Activated T-helper 17 cell treated with anti-CD3 and anti-CD28 coated beads, Interleukin-2, amount 50 U/mL, for 72 hours (primary cell): ENCODE measurements at places on chromosomes 2 and 18. TPM values are rescaled to one million over a fixed set of nuclear protein-coding genes. Genes with fewer than 3 reads are reported as not detected.
A peak's percentile ranks its signal among the peaks of the same experiment; 100 is the strongest.

DNA sequence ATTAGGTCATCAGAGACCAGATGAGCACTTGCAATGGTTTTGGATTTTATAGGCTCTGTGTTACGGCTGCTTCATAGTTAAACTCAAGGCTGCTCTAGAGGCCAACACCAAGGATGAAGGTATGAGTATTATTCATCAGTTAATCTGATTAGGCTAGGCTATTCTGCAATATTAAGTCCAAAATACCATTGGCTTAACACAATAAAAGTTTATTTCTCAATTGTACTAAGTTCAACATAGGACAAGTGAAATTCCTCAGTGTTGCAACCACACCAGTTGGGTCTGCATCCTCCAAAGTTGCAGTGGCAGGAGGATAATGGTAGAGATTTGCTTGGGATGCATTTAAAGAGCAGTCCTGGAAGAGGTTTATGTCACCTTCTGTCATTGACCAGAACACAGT, 538.3 kb upstream of the CDH2 start:
- no peak for ATAC-seq

The MC2R gene
- total RNA-seq, result not detected

The SP5 gene
- total RNA-seq, result not detected

DNA sequence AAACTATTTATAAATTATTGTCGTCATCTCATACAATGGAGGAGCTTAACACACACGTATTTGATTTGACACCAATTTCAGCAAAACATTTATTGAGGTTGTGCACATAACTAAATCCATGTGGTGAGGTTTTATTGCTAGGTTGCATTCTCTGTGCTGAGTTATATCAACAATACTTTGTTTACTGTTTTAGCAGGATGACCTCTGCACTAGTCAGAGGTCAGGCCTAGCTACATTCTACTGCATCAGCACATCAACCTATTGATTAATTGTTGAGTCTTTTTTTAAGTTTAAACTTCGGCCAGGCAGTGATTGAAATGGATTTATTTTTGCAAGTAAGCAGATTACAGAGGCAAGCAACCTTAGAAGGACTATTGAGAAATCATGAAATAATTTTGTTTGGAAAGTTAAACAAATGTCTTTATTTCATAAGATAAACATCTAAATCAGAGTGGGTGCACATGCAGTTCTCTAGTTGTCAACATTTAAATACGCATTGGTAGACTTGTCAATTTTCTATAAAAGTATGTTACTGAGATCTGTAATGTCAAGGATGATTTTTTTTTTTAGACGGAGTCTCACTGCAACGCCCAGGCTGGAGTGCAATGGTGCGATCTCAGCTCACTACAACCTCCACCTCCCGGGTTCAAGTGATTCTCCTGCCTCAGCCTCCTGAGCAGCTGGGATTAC, 75.2 kb upstream of the CD28 start:
- no peak for ATAC-seq

The SNTG2 gene
- total RNA-seq, result 0.50 TPM

GRCh38 chr2:38265461-38265860, 111.6 kb downstream of the ATL2 start:
- peak; percentile 8 for ATAC-seq

DNA sequence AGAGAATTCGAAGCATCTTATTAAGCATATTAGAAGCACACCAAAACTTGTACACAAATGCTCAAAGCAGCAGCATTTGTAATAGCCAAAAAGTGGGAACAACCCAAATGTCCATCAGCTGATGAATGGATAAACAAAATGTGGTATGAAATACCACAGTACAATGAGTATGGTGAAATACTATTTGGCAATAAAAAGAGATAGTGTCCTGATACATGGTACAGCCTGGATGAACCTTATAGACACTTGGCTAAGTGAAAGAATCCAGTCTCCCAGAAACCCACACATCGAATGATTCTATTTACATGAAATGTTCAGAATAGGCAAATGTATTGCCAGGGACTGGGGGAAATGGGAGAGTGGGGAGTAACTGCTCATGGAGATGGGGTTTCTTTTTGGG, 3.0 kb downstream of the SPATA3 start:
- no peak for ATAC-seq

DNA sequence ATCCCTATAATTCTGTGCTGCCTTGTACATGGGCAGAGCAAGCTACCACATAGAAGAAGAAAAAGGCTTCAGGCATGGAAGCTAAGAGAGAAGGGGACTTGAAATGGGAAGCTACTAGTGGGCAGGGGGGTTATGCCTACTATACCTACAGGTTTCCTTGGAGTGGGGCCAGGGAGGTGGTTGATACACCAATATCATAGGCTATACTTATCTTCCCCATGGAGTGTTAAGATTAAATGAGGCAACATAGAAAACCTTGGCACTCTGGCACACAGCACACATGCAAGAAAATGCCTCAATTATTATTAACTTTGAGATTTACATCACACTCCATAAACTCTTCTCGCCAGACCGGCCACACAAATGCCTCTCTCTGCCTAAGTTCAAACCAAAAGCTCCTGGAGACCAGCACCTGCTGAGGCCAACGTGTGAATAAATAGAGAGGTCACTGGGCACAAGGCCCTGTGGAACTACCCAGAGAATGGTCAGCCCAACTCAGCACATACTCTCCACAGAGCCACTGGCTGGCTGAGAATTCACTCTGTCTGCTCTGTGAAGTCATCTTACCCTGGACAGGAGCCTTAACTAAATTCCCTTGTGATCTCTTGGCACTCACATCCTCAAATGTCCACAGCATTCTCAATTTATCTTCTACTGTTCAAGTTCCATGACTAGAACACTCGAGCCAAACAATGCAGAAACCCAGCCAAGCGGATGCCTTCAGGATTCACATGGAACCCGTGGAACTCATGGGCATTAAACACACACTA, 498.7 kb downstream of the BCL11A start:
- no peak for ATAC-seq

The ACKR3 gene
- 0.86 TPM for total RNA-seq

DNA sequence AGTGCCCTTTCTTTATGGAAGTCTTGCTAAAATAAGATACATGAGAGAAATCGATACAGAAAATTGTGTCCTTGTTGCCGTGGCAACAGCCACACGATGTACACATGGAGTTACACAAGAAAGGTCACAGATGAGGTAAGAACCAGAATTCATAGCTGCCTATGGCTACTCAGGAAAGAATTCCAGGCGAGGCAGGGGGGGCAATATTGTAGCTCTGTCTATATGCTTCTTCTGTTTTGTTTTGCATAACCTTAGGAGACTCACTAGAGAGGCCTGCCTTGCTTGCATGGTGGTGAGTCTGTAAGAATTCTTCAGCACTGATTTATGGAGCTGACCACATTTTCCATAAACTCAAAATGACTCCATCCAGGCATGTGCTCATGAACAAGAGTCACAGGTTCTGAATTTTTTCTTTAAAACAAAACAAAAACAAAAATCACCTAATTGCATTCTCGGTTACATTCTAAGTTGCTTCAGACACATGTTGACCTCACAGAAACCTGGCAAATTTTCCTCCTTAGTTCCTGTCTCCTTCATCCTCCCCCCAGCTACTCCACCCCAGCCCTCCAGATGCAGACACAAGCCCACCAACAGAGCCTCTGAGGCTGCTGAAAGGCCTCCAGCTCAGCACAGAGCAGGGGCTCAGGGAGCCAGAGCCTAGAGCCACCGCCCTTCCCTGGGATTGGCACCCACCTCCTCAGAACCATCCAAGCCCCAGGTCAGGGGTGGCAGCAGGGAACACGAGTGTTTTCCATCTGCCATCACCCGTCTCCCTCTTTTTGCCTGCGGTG, 183.5 kb downstream of the ANTXR1 start:
- no peak for ATAC-seq

DNA sequence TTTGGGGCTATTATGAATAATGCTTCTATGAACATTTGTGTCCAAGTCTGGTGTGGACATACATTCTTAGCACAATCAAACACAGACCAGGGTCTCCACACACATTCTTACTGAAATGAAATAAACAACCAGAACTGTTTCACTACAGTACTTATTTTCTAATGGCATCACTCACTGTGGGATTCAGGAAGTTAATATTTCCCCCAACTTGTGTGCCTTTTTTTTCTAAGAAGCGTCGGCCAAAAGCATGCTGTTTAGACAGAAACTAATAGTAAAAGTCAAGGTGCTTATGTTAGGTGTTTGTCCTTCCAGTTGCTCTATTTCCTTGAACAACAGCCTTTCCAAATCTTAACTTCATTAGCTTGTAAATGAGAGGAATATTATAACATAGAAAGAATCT, 117.6 kb downstream of the DOCK10 start:
- no peak for ATAC-seq

DNA sequence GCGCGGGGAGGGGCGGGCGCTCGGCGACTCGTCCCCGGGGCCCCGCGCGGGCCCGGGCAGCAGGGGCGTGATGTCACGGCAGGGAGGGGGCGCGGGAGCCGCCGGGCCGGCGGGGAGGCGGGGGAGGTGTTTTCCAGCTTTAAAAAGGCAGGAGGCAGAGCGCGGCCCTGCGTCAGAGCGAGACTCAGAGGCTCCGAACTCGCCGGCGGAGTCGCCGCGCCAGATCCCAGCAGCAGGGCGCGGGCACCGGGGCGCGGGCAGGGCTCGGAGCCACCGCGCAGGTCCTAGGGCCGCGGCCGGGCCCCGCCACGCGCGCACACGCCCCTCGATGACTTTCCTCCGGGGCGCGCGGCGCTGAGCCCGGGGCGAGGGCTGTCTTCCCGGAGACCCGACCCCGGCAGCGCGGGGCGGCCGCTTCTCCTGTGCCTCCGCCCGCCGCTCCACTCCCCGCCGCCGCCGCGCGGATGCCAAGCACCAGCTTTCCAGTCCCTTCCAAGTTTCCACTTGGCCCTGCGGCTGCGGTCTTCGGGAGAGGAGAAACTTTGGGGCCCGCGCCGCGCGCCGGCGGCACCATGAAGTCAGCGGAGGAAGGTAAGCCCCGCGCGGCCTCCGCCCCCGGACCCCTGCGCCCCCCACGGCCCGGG, at the start of gene NFATC1:
NFATC1 (plus strand) TSS at position 170 of the 644 bp plus-strand sequence; CDS start at position 465, 295 bp downstream.
- peak; percentile 47 for ATAC-seq

DNA sequence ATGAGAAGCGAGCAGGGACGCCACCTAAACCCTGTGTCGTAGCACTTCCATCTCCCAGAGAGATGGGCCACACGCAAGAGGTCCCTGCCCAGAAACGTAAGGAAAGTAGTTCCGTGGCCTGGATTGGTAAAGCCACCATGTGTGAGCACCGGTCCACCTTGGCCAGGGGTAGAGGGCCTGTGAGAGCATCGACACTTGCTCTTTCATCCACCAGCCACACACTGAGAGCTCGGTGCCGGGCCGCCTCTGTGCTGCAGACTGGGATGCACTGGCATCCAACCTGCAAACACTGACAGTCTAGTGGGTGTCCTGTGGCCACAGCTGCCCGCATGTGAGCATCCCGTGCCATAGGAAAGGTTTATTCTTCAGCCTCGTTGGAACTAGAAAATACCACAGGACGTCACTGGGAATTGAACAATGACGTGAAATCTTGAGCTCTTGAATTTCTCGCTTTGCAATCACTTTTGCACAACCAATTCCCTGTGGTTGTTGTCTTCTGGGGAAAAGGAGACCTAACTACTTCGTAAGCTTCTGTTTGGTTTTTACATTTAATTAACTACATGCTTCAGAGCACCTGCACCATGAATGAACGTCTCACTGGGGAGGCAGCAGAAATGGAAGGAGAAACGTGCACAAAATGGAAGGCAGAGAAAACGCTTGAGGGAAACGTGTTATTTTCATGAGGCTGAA, 212.0 kb upstream of the RAB6C start:
- ATAC-seq, result no peak

The CREG2 gene
- total RNA-seq, result not detected

- ATAC-seq, result no peak
Measured at GRCh38 chr2:26901326-26902183, 53.6 kb downstream of the DPYSL5 start.

DNA sequence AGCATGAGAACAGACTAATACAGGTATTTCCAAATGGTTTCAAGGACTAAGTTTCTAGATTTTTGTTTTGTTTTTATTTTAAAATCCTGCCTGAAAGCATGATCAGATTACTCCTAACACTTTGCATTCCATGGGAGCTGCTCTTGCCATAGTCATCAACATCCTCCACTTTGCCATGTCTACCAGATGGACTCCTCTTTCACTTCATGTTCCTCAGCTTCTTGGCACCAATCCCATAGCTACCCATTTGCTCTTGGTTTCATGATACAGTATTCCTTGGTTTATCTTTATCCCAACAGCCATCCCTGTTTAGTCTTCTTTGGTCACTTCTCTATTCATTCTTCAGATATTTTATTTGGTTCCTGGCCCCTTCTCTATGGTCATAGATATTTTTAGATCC, 154.2 kb upstream of the CCDC195 start:
- no peak for ATAC-seq

The C2orf78 gene
- not detected for total RNA-seq

The RNF125 gene
- total RNA-seq, result 16.1 TPM

GRCh38 chr2:204033611-204034495, 97.3 kb downstream of the ICOS start:
- ATAC-seq, result no peak

GRCh38 chr18:78914249-78914935, 65.2 kb upstream of the SALL3 start:
- no peak for ATAC-seq

DNA sequence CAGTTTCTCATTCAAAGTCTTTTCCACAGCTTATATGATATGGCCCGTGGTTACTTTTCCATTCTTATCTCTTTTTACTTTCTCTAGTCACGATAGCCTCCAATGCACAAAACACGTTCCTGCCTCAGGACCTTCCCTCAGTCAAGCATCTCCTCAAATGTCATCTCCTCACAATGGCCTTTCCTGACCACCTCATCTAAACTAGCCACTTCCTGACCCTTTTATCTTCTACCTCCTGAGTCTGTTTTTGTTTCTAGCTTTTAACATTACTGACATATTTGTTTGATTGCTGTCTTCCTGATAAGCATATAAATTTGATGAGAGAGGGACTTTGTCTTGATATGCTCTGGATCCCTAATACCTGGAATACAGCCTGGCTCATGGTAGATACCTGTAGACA, 7.6 kb downstream of the PGAP1 start:
- no peak for ATAC-seq

GRCh38 chr18:54444319-54444914, 86.7 kb downstream of the C18orf54 start:
- peak; percentile 40 for ATAC-seq

The UGT1A7 gene
- total RNA-seq, result not detected

- no peak for ATAC-seq
Measured at GRCh38 chr2:210626849-210627248, 70.5 kb downstream of the CPS1 start.

The POTEE gene
- 1.7 TPM for total RNA-seq

The GNLY gene
- 10.6 TPM for total RNA-seq
